ENCODE measurements at places on chromosomes 7 and 10.

DNA sequence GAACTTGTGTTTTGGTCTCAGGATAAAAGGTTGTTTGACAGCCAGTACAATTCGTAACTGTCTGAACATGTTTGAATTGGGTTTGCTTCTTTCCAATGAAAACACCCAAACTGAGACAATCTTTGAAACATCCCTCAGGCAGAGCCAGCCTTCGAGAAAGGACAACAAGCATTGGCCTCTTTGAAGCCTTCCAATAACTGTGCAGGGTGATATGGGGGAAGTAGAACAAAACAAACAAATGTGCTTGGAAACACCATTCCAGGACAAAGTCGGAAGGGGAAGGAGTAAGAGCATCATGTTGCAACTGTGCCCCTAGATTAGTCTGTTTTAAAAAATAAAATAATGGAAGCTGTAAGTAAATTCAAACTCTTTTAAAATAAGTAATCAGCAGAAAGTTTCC lies 39.5 kb downstream of the IL2RA start:
- no peak for DNase-seq

DNA sequence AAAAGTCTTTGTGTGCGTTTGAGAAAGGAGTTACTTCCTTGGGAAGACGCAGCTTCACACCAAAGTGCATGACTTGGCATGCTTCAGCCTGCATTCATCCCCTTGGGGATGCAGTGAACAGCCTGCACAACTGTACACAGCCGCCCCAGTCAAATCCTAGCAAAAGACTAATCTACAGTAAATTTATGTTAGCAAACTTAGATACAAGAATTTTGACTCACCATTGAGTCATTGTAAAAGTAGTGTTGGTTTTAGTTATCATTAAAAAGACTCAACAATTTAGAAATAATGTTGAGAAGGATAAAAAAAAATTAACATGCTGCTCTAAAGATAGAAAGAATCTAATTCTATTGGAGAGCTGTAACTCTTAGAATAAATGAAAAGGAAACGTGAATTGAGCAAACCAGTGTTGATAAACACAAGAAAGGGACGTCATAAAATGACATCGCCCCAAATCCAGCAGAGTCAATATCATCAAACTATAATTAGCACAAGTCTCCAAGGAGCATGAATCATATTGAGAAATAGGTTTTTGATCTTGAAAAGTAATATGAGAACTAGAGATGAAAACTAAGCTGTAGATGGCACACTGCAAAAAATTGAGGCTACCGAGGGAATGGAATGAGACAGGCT lies 11.9 kb upstream of the OPTN start:
- DNase-seq, result peak; percentile 91

- DNase-seq, result no peak
Measured at GRCh38 chr7:199483-200249, 7.3 kb downstream of the FAM20C start.

- no peak for DNase-seq
Measured at GRCh38 chr10:62852961-62853702, 37.0 kb upstream of the EGR2 start.

DNA sequence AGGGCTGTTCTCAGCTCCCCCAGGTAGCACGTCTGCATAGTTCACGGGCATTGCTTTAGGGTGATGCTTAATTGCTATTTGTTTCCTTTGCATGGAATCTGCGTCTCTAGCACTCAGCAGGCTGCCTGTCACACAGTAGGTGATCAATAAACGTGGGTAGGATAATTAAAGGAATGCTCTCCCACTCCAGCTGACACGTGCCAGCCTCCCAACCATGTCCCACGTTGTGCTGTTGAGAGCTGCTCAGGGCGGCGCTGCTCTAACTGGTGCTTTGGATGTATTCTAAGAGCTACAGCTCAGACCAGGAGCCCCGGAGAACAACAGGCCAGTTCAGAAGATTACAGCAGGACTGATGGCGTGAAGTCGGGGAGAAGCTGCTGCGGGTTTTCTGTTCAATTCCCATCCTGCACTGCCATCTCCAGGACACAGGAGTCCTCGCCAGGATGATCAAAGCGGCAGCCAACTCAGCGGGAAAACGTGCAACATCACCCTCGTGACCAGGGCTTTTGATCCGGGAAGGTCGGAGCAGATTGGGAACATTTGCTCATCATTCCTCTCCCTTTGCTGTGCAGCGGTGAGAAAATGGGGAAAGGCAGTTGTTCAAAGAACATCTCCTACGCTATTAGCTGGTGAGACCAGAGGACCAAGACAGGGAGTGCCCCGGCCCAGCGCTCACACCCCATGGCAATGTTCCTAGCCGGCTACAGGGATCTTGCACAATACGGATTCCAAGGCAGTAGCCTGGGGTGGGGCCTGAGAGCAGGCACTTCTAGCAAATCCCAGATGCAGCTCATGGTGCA lies 50.5 kb upstream of the FOXK1 start:
- DNase-seq, result peak; percentile 89

- no peak for DNase-seq
Measured at GRCh38 chr7:148306759-148307158, 283.8 kb upstream of the C7orf33 start.

DNA sequence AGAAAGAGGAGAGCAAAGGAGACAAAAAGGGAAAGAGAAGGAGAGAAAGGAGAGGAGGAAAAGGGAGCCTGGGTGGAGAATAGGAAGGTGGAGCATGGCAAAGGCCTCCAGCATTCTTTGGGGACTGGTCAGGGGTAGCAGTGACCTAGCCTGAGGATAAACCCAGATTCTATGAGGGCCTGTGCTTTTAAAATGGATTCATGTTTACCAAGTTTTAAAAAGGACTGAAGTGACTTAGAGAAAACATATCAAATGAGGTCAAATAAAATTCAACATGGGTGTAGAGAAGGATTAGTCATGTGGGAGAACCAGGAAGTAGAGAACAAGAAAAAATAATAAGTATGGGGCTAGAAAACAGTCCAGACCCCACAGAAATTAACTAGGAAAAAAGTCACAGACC lies 20.7 kb downstream of the CREB3L2 start:
- peak; percentile 70 for DNase-seq

- peak; percentile 70 for DNase-seq
Measured at GRCh38 chr10:88652616-88653015, 11.6 kb upstream of the LIPF start.

DNA sequence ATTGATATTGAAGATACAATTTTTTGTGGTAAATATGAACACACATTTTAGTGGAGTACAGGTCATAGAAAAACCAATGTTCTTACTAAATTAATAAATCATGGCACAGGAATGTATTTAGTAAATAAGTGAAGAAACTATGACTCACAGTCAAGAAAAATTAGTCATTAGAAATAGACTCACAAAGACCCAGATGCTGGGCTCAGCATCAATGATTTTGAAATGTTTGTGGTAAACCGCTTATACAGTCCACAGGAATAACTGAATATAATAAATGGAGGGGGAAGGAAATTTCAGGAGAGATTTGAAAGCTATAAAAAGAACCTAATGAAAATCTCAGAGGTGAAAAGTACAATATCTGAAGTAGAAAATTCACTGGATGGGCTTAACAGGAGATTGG lies 138.3 kb upstream of the ADCY1 start:
- peak; percentile 78 for DNase-seq

DNA sequence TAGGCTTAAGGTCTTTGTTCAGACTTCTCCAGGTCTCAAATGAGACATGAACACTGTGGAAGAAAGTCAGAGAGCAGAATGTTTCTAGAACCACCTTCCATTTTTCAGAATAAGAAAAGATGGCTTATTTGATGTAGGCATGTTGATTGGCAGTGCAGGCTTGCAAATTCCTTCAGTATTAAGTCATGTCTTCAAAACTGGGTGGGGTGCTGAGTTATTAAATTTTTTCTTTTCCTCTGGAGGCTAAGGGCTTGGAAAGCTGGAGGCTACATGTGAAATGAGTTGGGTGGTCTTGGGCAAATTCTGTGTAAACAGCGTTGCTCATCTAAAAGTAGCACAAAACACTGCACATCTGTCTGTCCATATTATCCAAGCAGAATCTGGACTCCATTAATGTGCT lies 62.8 kb downstream of the PRTFDC1 start:
- DNase-seq, result peak; percentile 75

GRCh38 chr7:111678986-111679385 lies 116.7 kb upstream of the IMMP2L start:
- no peak for DNase-seq

- no peak for DNase-seq
Measured at GRCh38 chr10:13515467-13515866, 13.3 kb downstream of the BEND7 start.

DNA sequence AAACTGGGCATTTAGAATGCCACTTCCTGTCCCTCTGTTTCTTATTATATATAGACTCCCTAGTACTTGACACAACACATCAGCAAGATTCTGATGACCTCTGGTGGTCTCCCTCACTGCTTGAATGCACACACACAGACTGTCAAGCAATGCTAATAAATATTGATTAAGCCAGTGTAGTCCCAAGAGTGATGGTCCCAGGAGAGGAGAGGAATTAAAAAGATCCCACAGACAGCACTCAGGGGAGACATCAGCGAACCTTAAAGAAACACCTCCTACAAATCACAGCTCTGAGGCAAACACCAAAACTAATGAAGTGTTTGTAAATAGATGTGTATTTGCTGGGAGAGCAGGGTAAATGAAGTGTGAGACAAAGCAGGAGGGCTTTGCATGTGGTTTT lies 1291.2 kb downstream of the XPNPEP1 start:
- DNase-seq, result no peak

DNA sequence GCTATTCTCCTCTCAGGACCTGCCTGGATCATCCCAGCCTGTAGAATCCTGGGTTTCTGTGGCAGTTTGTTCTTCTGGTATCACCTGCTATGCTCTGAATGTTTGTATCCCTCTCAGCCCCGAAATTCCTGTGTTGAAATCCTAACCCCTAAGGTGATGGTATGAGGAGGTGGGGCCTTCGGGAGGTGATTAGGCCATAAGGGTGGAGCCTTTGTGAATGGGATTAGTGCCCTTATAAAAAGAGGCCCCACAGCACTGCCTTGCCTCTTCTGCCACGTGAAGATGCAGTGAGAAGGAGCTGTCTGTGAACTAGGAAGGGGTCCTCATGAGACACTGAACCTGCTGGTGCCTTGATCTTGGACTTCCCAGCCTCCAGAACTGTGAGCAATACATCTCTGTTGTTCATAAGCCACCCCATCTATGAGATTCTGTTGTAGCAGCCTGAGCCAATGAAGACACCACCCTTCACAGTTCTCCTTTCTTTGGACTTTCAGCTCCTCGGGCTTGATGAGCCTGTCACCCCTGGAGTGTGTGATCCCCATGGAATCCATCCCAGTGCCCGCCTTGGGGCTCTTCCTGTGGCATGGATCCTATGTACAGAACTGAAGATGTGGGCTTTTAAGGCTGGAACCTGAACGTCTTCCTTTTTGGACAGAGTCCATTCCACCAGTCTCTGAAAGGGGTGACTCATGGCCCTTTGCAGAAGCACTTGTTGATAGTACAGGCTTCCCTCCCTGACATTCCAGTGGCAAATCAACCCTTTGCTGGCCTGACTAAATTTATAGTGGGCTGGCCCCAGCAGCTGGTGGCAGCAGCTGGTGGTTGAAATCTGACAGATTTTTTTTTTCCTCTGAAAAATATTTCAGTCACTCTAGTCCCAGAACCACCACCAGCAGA lies 138.0 kb downstream of the TACC2 start:
- peak; percentile 95 for DNase-seq

DNA sequence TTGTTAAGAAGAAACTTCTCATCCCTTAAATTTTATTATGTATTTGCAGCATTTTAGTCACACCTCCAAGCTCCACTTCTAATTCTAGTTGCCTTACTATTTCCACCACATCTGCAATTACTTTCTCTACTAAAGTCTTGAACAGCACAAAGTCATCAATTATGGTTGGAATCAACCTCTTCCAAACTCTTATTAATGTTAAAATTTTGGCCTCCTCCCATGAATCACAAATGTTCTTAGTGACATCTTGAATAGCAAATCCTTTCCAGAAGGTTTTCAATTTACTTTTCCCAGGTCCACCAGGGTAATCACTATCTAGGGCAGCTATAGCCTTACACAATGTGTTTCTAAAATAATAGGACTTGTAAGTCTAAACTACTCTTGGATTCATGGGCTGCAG lies 126.3 kb upstream of the POM121L12 start:
- DNase-seq, result no peak

GRCh38 chr10:126215746-126216631 lies 172.3 kb downstream of the ADAM12 start:
- DNase-seq, result peak; percentile 57

DNA sequence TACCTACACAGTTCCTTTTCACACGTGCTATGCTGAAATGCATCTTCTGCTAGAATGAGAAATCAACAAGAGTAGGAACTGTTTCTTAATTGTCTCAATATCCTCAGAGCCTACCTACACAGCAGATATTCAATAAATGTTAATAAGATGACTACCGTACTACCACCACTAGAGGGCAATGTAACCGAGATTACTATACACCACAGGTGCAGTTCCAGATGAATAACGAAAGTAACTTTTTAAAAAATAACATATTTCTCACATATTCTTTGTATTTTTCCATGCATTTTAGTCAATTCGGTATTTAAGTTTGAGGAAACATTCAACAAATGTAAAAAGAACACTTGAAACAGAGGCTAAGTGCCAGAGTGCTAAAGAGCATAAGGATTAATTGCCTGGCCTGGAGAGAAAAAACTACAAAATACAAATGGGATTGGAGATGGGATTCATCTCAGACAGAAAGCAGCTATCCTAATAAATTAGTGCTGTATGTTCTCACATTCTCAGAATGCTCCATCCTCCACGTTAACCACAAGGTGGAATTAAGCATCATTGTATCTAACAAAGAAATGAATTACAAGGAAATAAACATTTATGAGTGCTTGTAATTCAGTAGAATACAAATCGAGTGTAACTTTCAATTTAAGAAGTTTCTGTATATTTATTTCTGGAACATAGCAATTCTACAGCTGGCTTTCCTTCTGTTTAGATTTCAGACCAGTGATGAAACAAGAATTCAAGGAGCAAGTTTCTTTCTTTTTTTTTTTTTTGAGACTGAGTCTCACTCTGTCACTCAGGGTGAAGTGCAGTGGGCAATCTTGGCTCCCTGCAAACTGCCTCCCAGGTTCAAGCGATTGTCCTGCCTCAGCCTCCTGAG lies 20.3 kb upstream of the HECTD2 start:
- DNase-seq, result peak; percentile 58

GRCh38 chr7:77655836-77656455 lies 40.3 kb upstream of the RSBN1L start:
- DNase-seq, result no peak

GRCh38 chr7:17411922-17412321 lies 113.5 kb downstream of the AHR start:
- no peak for DNase-seq

GRCh38 chr10:70480239-70480861 lies 1.8 kb downstream of the PALD1 start:
- no peak for DNase-seq

GRCh38 chr7:50182759-50183158 lies 89.7 kb upstream of the ZPBP start:
- no peak for DNase-seq

GRCh38 chr7:108415084-108415483 lies 41.2 kb downstream of the NRCAM start:
- DNase-seq, result no peak

Data from fibroblast of skin of back (primary cell).